Stomach (tissue), 19 donors: ENCODE measurements at places on chromosomes 5 and 9. TPM values are rescaled to one million over a fixed set of nuclear protein-coding genes. Genes with fewer than 3 reads are reported as not detected.

Gene IL13
- not detected for total RNA-seq

Gene ZNF782
- 17.7 TPM for total RNA-seq

Gene SCGB3A1
- not detected for total RNA-seq

Gene COL23A1
- total RNA-seq, result under 0.01 TPM

Gene ALDOB
- total RNA-seq, result 3.5 TPM

Gene CCDC183
- 6.2 TPM for total RNA-seq

Gene SV2C
- total RNA-seq, result 1.4 TPM

Gene LCNL1
- total RNA-seq, result not detected

Gene KIF20A
- 2.0 TPM for total RNA-seq

Gene LCN9
- total RNA-seq, result not detected

Gene CRB2
- 4.3 TPM for total RNA-seq

Gene TLX3
- total RNA-seq, result not detected

- DNase-seq, result no peak
These were observed 17.0 kb downstream of the NIM1K start for GRCh38 chr5:43209060-43209459.

- DNase-seq, result no peak
These were observed 5.1 kb upstream of the HEXB start for GRCh38 chr5:74679966-74680365.

DNA sequence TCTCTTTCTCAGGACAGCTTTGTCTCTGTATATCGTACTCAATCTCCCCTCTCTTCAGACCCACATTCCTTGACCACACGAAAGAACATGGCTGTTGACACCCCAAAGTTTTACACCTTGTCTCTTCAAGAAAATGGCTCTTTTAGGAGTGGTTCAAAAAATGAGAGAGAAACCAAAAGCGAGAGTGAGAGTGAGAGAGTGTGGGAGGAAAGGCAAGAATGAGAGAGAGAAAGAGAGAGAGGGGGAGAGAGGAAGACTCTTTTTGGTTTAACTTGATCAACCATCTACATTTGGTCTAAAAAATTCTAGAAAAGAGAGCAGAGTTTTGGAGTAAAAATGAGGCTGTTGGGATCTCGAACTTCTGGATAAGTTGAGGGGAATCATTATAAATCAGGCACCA, 581.8 kb upstream of the WWC1 start:
- DNase-seq, result no peak

GRCh38 chr5:74185599-74185998, 454.9 kb downstream of the ENC1 start:
- DNase-seq, result peak; percentile 51

DNA sequence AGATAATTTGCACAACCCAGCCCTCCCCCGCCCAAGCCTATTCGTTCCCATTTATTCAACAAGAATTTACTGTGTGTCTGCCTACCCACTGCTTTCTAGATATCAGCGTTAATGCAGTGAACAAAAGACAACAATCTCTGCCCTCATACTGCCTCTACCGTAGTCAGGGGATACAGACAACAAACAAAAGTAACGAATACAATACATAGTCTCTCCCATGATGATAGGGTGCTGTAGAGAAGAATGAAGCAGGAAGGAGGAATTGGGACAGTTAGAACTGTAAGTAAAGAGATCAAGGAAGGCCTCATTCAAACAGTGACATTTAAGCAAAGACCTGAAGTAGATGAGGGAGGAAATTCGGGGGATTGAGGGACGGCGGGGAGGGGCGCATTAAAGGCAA, 1.7 kb downstream of the GFM2 start:
- no peak for DNase-seq

- peak; percentile 47 for DNase-seq
These were observed 51.4 kb upstream of the DAB2IP start for GRCh38 chr9:121599872-121600585.

- no peak for DNase-seq
These were observed 6.1 kb downstream of the TCF7 start for GRCh38 chr5:134120386-134121138.

- peak; percentile 80 for DNase-seq
These were observed 63.2 kb downstream of the ACER2 start for GRCh38 chr9:19471737-19472648.

GRCh38 chr5:5800801-5801761, 378.6 kb downstream of the ICE1 start:
- no peak for DNase-seq

- no peak for DNase-seq
These were observed 109.9 kb downstream of the UGCG start for GRCh38 chr9:112006361-112007020.

GRCh38 chr5:1104327-1105006, 7.4 kb downstream of the SLC12A7 start:
- no peak for DNase-seq

- DNase-seq, result peak; percentile 13
These were observed 307.8 kb upstream of the SGCD start for GRCh38 chr5:156019130-156019529.

DNA sequence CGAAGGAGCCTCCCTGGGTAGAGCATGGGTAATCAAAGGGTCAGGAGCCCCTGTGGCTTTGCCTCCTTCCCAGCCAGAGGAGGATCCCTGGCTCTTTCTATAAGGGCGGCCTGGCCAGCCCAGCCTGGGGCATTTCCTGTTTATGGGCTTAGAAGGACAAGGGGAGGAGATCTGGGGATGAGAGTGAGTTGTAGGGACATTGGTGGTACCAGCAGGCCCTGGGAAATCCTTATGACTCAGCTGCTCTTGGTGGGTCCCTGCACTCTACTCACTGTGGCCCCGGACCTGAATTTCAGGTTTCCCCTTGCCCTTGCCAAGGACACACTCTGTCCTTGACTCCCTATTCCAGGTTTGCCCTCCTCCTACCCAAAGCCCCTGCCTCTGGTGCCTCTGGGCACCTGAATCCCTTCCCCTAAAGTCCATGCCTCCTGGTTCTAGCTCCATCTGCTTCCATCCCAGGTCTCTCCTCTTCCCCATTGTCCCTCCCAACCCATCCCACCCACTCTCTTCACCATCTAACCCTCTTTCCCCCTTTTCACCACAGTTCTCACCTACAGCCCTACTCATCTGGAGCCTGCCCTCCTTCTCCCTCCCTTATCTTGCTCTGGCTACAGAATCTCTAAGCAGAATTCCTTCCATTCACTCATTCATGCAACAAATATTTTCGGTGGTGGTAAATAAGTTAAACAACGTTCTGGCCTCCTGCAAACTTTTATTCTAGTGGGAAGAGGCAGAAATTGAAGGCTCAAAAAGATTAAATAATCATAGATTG, 34.9 kb downstream of the PCDH1 start:
- peak; percentile 63 for DNase-seq

DNA sequence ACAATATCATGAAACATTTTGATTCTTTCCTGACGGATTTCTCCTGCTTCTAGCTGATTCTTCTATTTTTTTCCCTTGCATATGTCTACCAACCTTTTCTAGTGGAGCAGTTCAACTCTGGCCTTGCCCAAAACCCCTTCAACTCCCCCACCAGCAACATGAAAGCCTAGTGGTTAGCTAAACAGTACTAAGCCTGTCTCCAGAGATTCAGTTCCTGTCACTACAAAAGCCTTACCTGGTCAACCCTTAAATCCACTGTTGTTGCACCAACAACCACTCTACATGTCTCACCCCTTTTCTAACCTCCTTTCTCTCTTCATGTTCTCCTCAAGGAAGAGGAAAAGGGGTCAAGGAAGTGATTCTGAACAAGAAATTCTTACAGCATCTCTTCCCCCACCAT, 74.8 kb upstream of the PIK3R1 start:
- DNase-seq, result no peak

DNA sequence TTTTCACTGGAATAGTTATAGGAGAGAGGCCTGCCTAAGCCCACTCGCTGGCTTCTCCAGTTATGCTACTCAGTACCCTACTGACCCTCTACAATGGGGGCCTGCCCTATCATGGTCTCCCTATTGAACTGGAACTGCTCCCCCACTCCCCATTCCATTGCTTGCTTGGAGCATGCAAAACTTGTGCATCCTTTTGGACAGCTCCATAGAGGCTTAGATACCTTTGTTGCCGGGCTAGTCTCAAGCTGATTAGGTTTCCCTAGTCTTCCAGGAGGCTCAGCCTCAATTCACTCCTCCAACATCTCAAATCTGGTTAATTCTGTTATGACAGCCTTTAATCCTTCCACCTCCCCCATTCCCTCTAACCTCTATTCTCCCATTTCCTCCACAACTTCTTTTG, 39.9 kb downstream of the KIF24 start:
- no peak for DNase-seq

GRCh38 chr5:151775025-151775606, 3.4 kb downstream of the G3BP1 start:
- DNase-seq, result no peak

- no peak for DNase-seq
These were observed 417.8 kb upstream of the CTNND2 start for GRCh38 chr5:12322042-12322441.

DNA sequence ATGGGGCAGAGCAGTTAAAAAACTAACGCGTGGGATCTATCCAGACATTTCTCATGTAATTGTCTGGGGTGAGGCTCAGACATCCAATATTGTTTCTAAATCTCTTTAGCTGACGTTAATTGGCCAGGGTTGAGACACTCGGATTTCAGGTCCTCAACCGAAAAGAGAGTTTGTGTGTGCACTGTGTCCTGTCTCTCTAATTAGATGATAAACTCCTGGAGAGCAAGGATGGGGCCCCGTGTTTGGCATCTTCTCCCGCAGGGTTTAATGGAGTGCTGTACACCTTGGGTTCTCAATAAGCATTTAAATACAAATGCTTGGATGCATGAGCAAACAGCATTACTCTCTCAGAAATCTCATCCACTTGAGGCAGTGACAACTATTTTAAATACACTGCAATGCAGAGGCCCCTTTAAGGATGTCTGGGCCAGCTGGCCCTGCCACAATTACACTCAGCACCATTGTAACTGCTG, 139.6 kb downstream of the MTX3 start:
- no peak for DNase-seq

DNA sequence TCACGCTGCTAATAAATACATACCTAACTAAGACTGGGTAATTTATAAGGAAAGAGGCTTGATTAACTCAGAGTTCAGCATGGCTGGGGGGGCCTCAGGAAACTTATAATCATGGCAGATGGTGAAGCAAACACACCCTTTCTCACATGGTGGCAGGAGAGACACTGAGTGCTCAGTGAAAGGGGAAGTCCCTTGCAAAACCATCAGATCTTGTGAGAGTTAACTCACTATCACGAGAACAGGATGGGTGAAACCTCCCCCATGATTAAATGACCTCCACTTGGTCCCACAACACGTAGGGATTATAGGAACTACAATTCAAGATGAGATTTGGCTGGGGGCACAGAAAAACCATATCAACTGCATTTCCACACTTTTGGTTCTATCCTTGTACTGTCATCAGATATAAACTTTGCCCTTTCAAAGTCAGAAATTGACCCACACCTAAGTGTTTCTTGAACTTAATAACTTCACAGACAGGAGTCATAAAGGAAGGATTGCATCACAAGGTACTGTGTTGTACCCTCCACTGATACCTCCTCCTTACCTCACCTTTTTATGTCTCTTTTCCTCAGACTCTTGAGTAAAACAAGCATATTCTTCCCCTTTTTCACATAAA, 319.1 kb upstream of the PIK3R1 start:
- no peak for DNase-seq

GRCh38 chr9:27129221-27129620, 20.2 kb downstream of the TEK start:
- DNase-seq, result no peak

DNA sequence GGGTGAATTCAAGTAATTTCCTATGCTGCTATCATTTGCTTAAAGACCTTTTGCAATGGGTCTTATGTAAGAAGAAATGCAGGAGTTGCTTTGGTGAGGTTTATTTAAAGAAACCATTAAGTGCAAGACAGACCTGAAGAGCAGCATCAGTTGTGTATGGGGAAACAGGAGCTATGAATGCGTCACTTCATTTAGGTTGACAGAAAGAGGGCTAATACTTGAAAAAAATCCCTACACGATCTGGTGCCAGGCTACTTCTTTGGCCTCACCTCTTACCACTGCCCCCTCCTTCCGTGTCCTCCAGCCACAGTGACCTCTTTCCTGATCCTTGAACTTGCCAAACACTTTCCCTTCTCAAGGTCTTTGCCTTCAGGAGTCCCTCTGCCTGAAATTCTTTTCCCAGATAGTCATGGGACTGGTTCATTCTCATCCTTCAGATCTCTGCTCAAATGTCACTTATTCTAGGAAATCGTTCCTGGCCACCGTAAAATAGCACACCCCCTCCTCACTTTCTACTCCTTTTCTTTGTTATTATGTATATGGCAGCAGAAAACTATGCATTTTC, 1.4 kb upstream of the JAK2 start:
- peak; percentile 23 for DNase-seq

- DNase-seq, result peak; percentile 44
These were observed 311.0 kb downstream of the AGTPBP1 start for GRCh38 chr9:85430659-85431338.

GRCh38 chr5:176878906-176879662, 20.1 kb downstream of the HK3 start:
- no peak for DNase-seq

- DNase-seq, result no peak
These were observed 452.0 kb upstream of the DMAC1 start for GRCh38 chr9:8251566-8251965.

- no peak for DNase-seq
These were observed 83.3 kb downstream of the ZNF608 start for GRCh38 chr5:124663101-124663506.

GRCh38 chr5:176180781-176181180, 57.4 kb upstream of the SIMC1 start:
- no peak for DNase-seq

- DNase-seq, result no peak
These were observed 21.2 kb downstream of the FAXDC2 start for GRCh38 chr5:154829181-154829588.

GRCh38 chr5:116482394-116482793, 92.2 kb downstream of the SEMA6A start:
- no peak for DNase-seq

GRCh38 chr5:116806836-116807235, 232.2 kb upstream of the SEMA6A start:
- DNase-seq, result peak; percentile 24

- DNase-seq, result no peak
These were observed 19.6 kb downstream of the INSYN2B start for GRCh38 chr5:169960659-169961058.

DNA sequence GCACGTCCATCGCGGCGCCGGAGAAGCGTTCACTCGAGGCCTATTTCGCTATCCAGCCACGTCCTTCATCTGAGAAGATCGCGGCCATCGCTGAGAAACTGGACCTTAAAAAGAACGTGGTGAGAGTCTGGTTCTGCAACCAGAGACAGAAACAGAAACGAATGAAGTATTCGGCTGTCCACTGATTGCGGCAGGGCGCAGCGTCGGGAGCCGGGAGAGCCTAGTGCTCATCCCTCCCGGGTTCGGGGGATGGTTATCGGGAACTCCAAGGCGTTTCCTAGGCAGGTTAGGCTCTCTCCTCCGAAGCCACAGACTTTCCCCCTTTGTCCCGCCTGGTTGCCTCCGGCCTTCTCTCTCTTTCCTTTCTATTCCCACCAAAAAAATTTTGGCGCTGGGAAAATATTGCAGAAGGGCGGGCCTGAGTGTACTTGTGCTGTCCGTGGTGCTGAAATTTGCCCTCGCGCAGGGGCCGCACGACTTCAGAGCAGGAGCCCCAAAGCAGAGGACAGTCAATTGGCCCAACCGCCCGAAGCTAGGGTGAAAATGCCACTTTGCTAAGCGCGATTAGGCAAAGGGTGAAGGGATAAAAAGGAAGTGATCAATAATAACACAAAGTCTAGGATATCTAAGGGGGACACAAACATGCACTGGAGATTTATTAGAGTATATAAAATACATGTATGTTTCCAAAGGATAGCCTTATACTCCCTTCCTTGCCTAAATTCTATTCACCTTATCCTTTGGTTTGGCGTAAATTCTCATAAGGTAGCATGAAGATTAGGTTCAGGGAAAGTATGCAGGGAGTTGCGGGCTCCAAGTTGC, 1.8 kb downstream of the POU4F3 start:
- peak; percentile 52 for DNase-seq
